ENCODE measurements at places on chromosomes 6 and 20.

- no peak for DNase-seq
These were observed 146.8 kb downstream of the LAMA2 start for GRCh38 chr6:129029778-129030177.

DNA sequence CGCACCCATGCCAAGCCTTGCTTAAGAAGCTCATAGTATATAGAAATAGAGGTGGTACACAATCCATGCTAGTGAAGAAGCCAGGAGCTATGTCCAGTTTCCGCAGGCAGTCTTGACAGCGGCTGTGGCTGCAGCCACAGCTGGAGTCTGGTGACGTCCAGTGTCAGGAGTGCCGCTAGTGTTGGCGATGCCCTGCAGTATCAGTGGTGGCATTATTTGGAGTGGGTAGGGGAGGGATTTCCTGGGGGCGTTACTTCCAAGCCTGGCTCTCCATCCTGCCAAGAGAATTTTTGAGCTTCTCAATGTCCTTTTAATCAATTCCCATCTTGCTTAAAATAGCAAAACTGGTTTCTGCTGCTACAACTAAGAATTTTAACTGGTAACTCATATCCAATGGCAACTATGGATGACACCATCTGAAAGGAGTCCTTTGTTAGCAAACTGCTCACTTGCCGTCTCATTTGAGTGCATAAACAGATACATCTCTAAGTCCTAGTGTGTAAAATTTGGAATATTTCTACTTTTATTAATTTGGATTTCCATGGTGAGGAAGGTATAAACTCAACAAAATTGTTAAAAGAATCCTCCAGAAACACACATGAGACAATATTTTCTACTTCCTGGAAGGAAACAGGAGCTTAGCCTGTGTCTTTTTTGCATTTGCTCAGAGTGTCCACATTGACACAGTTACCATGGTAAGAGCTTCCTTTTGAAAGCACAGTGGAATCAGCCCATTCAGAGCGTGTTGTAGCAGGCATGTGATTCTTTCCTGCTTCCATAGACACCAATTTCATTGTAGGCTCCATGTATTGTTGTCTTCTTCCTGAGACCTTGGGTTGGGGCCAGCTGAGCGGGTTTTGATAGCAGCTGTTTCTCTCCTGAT lies 44.6 kb upstream of the PXDC1 start:
- no peak for DNase-seq

- DNase-seq: no peak
These were observed 8.9 kb downstream of the REV3L start for GRCh38 chr6:111474106-111474505.

DNA sequence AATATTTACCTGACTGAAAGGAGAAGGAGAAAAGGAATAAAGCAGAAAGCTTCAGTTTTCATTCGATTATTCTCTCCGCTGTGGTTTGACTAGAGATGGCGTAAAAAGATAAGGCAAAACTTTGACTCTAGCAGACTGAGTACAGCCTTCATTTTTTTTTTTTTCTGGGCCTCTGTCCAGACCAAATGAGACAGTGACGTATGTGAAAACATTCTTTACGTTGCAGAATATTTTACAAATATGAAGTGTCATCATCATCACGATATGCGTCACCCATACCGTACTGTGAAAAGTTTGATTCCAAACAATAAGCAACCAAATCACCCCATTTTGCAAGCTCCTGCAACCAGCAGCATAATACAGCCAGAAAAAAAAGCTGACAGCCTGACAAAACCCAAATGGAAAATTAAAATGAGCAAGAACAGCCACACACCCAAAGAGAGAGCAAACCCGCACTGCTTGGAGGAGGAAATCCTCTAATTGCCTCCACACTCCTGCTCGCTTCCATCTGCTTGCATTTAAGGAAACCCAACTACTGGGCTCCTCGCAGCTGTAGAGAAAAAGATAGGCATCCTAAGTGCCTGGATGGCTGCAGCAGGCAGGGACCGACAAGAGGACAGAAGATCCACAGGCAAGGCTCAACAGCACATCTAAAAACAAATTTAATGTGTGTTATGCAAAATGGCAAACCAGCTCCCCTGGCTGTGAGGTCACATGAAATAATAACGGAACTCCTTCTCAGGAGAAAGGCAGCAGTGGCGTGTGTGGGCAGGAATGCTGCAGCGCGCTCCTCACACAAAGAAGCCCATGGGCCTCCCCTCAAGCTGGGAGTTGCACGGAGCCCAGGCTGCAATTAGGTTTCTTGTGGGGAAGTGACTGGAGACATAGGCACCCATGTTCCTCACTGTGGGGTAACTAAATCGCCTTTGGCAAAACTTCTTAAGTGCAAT lies 113.1 kb downstream of the FYN start:
- DNase-seq: no peak

DNA sequence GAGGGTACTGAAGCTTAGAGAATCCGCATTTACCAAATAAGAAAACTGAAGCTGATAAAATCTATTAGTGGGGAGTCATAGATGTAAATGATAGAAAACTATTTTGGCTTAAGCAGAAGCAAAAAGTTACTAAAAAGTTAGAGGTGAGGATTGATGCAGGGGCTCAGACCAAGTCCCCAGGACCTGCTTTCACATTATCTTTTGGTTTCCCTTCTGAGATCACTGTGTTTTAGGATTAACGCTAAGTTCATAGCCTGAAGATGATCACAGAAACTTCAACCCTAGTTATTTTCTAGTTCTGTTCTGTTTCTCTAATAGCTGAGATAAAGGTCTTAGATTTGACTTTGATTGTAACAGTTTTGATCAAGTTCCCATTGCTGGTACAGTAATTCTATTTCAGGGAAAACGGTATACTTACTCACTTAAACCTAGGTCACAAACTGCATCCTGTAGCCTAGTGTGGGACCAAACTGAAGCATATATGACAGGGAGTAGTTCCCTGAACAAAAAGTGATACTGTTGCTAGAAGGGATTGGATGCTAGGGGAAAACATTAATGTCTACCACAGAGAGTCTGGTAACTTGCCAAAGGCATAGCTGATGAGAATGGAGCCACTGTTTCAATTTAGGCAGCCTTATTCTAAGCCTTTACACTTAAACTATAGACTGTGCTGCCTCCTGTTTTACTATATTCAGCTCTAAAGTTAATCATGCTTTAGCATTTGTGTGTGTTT lies 13.1 kb downstream of the CYB5R4 start:
- no peak for DNase-seq

DNA sequence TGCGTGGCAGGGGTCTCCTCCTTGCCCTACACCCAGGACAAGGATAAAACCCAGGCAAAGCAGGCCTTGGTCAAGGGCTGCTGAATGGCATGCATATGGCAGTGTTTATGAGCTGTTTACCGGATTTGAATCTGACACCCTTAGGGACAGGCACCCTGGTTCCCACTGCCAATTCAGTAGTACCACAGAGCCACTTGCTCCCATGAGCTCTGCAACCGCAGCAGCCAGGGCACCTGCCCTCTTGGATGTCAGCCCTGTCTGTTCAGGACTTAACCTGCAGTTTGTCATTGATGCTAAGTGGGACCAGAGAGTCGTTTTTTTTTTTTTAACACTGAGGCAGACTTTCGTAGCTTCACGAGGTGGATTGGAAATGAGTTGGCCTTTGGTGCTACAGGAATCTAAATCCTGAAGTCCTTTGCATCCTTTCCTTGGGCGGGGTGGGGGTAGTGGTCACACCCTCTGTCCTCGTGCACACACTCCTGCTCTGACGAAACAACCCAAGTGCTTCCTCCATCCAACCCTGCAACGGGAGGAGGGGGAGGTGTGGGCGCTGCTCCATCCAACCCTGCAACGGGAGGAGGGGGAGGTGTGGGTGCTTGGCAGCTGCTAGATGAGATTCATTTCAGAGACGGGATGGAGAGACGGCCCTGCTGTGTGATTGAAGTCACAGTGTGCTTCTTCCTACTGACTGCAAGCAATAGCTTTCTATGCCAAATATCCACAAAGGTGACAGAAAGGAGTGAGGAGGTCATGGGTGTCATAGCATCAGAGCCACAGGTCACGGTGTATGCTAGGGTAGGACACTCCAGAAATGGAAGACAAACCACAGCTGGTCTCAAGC lies 166.5 kb downstream of the SMOC2 start:
- DNase-seq: no peak

DNA sequence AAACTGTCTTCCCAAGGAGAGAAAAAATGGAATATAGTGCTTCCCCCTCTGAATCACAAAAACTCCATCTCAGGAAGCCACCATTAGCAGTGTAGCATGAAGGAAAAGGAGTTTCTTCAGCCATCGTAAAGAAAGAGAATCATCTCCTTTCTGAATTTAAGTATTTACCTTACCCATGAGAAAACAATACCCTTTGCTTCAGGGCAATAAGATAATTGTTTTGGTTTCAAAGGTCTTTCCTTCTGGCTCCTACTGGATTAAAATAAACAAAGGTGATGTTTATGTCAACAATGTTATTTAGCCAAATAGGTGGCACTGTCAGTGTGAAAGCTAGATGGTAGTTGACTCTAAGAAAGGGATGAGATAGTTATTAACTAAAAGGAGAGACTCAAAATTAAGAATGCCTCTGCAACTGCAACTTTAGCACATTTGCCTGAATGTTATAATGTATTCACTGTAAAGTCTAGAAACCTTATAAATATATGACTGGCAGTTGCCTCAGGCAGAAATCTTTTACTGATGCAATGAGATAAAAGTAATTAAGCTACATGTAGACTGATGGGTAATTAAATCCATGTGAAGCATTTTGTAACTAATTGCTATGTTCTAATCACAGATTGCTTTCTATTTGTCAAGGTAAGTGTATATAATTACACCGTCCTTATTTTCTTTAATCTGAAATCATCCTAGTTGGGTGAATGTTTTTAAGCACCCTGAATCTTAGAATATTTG lies 399.0 kb downstream of the CDKAL1 start:
- no peak for DNase-seq

DNA sequence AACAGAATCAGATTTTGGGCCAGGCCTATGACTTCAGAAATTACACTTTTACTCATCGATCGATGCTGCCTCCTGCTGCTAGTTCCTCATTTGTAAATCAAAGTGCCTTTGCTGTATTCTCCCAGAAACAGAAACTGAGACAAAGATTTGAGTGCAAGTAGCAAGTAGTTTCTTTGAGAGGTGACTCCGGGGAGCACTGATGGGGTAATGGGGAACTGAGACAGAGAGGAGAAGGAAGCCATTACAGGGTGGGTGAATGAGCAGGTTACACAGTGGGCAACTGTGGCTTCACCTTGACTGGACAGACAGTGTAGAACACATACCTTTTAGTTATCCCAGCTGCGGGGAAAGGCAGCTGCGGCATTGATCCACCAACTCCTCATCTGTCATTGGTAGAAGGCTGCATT lies 9.7 kb upstream of the CD40 start:
- no peak for DNase-seq

- DNase-seq: no peak
These were observed 116.2 kb downstream of the MAP3K5 start for GRCh38 chr6:136676075-136676474.

GRCh38 chr20:32559753-32560380 lies 25.3 kb downstream of the NOL4L start:
- DNase-seq: no peak

DNA sequence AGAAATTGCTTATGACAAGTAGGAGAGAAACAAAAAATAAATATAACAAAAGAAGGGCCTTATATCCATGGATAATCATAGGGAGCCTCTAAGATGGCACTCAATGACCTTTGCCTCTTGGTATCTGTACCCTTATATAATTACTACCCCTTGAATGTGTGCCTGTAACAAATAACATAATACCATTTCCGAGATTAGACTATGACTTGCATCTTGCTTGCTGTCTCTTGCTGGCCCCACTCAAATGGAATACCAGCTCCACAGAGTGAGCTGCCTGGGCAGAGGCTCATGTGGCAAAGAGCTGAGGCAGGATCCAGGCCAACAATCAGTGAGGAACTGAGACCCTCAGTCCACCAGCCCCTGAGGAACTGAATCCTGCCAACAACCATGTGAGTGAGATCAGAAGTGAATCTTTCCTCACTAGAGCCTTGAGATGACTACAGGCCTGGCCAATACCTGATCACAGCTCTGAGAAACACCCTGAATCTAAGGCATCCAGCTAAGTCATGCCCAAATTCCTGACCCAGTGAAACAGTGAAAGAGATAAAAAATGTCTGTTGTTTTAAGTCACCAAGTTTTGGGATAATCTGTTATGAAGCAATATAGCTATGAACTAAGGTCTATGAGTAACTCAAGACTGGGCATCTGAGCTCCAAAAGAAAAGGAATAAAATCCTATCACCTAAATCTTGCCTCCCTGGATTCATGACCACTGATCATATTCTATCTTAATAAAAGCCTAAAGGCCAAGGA lies 5.5 kb downstream of the KATNA1 start:
- DNase-seq: no peak

DNA sequence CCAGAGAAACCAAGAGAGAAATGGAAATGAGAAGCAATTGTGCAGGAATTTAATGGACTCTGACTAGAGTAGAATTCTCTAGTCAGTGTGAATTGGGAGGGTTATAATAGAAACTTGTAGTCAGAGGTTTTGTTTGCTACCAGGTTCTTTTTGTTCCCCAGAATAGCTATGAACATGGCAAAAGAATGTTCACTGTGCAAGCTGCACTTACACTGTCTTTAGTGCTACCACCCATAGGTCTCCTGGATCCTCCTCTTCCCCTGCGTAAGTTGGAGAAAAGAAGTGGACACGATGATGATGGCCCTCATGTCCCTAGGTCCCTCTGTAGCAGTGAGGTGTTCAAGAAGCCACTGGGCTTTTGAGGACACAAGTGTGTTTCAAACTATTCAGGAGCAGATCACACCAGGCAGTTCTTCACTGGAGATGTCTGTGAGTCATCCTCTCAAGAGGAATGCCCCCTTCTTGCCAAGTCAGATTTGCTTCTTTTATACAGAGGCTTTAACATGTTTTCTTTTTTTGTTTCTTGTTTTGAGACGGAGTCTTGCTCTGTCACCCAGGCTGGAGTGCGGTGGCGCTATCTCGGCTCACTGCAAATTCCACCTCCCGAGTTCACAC lies 47.6 kb upstream of the SMIM8 start:
- no peak for DNase-seq

DNA sequence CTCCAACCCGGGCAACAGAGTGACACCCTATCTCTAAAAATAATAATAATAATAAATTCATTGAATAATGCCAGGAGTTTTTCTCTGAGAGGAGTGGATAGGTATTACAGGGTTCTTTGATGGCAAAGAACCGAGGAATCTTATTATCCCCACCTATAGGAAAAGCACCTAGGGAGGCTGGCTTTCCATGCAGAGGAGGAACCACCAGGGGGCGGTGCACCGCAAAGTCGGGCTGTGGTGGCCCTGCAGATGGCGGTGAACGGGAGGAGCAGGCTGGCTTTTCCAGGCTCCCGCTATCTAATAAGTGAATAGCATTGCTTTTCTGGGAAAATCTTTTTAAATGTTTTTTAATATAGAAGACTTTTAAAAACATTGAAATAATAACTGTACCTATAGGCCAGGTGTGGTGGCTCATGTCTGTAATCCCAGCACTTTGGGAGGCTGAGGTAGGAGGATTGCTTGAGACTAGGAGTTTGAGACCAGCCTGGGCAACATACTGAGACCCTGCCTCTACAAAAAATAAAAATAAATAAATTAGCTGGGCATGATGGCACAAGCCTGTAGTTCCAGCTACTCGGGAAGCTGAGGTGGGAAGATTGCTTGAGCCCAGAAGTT lies 864.2 kb downstream of the KIF16B start:
- DNase-seq: no peak

Measured in NCI-H446 (cell line).